Mesothelial cell of epicardium (in vitro differentiated cells): ENCODE measurements at places on chromosomes 13 and 19.

- DNase-seq: no peak
Observed at GRCh38 chr13:44220948-44221347, 152.7 kb upstream of the SERP2 start.

DNA sequence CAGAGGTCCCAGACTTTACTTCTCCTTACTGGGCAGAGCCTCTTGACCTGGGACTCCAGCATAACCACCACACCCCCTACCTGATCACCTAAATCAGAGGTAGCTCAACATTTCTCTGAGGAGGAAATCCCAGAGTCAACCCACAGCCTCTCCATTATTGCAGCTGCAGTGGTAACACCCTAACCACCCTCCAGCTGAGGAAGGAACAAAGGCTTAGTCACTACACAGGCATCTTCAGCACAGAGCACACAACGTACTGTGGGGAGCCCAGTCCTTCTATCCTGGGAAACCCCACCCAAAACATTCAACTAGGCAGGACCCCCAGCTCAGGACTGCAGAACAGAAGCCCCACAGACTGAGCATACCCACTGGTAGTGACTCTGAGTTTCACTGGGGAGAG, 824.7 kb upstream of the SLITRK5 start:
- no peak for DNase-seq

DNA sequence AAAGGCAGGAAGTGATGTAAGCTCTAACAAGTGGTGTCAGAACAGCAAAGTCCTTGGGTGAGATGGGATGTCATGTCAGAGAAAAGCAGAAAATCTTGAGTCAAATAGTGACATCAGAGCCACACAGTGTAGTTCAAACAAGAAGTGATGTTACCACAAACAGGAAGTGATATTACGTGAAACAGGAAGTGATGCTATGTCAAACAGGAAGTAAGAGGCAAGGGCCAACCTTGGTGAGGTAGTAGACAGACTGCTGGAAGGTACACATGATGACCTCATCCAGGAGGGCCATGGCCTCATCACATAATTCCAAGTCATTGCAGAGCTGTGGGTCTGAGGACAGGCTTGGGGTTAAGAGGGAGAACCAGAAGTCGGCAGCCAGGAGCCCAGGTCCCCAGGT, 7.0 kb upstream of the MAMSTR start:
- no peak for DNase-seq

- DNase-seq: no peak
Observed at GRCh38 chr13:45325806-45326205, 15.2 kb downstream of the TPT1 start.

DNA sequence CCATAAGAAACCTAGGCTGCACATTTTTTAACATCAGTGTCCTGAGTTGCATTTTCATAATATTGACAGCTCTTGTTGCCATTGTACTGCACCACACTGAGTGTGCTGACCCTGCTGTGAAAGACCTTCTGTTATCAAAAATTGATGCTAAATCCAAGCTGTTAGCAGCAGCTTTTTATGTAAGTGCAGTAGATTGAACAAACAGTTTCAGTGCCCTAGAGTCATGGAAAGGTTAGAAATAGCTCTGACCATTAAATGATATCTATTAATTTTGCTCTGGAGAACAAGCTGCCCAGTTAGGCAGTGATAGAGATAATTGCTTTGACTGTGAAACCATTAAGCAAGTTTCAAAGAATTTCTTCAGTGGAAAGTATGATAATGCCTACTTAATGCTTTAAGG, 1289.2 kb upstream of the PCDH20 start:
- no peak for DNase-seq

DNA sequence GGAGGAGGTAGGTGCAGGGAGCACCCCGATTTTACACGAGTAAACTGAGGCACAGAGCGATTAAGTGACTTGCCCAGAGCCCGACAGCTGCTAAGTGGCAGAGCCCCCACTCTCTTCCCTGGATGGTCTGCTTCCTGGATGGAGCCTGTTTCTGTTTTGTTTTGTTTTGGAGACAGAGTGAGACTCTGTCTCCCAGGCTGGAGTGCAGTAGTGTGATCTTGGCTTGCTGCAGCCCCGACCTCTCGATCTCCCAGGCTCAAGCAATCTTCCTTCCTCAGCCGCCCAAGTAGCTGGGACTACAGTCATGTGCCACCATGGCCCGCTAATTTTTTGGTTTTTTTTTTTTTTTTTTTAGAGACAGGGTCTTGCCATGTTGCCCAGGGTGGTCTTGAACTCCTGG, 17.3 kb downstream of the BICRA start:
- DNase-seq: no peak
